ENCODE measurements at places on chromosomes 1 and 21. TPM values are rescaled to one million over a fixed set of nuclear protein-coding genes. Genes with fewer than 3 reads are reported as not detected.

Gene TAS1R3
- 4.3 TPM for total RNA-seq

Gene SLFNL1
- 0.22 TPM for total RNA-seq

Gene F5
- total RNA-seq = not detected

Gene ADGRL4
- not detected for total RNA-seq

Gene MARK1
- total RNA-seq = 0.40 TPM

Gene UTS2
- not detected for total RNA-seq

Gene SPRR1A
- not detected for total RNA-seq

All from PC-3 (cell line).